ENCODE measurements at places on chromosomes 16 and 17. TPM values are rescaled to one million over a fixed set of nuclear protein-coding genes. Genes with fewer than 3 reads are reported as not detected.

The ADGRG1 gene
- total RNA-seq, result 65.3 TPM

The METTL9 gene
- total RNA-seq, result 23.8 TPM

The BBS2 gene
- 14.5 TPM for total RNA-seq

The AOC2 gene
- total RNA-seq, result 0.60 TPM

The NECAB2 gene
- total RNA-seq, result 0.75 TPM

The C1QTNF1 gene
- 16.6 TPM for total RNA-seq

DNA sequence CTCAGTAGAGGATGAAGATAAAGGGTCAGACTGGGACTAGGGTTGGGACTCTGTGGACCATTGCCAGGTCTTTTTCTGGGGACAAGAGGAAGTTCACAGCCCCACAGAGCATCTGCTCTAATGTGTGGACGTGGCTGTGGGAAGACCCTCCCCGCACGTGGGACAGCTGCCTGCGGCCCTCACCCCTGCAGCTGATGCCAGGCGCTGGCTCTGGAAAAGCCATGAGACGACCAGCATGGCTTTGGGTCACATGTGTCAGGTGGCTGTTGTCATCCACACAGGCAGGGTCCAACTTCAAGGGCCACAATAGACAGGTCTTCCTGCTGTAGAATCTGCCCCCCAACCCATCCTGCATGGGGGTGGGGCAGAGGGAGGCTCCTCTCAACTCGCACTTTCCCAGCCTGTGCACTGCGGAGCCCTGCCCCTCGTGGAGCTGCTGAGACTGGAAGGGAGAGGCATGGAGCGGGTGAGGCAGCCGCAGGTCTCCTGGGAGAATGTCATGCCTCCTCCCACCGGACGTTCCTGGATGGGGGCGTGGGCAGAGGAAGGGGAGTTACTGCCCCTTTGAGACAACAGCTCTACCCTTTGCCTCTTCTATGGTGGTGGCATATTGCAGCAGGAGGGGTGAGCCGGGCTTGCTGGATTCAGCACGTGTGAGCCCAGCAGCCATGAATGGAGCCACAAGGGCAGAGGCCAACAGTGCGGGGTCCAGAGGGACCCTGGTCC is 53.4 kb downstream of the PIMREG start:
- no peaks in the 10 kb centered on the region for H3K27me3 ChIP-seq
- H3K4me1 ChIP-seq, result no peaks in the 10 kb centered on the region
- H3K36me3 ChIP-seq, result no peaks in the 10 kb centered on the region
- H3K27ac ChIP-seq, result no peak overlapping the region
- DNase-seq, result peak; percentile 55

GRCh38 chr17:74539281-74539820 is 6.6 kb downstream of the CD300C start:
- DNase-seq, result no peak
- no peaks in the 10 kb centered on the region for H3K27me3 ChIP-seq
- H3K27ac ChIP-seq, result no peak overlapping the region
- no peaks in the 10 kb centered on the region for H3K4me1 ChIP-seq
- no peaks in the 10 kb centered on the region for H3K36me3 ChIP-seq

DNA sequence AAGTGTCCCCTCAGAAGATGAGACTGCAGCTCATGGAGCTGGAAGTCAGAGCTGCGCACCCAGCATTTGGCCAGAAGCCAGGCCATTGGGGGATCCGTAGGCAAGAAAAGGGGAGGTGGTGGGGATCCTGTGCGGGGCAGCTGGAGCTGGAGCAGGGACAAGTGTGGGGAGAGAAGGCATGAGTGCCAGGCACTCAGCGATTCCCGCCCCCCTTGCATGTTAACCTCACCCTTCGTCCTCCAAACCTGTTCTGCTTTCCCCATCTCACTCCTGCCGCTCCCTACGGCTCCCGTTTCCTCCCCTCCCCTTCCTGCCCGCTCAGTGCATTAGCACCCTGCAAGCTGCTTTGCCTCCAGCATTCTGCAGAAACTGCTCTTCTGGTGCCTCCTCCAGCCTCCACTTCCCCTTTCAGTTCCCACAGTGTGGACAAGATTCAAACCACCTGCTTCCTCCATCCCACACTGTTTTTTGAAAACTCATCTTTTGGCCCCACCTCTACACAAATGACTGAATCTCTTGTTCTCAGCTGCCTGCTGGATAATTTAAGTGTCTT is 5.6 kb downstream of the ALOX15 start:
- no peak overlapping the region for H3K4me3 ChIP-seq
- no peak for DNase-seq
- no peaks in the 10 kb centered on the region for H3K4me1 ChIP-seq

DNA sequence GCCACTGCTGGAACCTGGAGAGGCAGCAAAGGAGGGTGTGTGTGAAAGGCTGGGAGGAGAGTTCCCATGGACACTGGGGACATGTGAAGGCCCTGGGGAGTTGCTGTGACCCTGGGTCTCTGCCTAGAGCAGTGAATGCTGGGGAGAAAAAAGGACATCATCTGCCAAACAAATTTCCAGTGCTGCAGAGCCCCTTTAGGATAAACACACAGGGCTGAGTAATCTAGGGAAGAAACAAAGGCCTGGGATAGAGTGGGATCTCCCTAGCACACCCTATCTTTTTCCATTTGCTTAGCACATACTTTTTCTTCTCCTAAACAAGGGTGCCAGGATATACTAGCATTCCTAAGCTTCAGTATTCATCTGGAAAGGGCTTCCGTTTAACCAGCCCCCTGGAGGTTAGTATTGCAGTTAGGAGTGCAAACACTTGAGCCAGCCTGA is 3.3 kb upstream of the HIGD1B start:
- H3K4me1 ChIP-seq, result no peaks in the 10 kb centered on the region
- no peak for DNase-seq

DNA sequence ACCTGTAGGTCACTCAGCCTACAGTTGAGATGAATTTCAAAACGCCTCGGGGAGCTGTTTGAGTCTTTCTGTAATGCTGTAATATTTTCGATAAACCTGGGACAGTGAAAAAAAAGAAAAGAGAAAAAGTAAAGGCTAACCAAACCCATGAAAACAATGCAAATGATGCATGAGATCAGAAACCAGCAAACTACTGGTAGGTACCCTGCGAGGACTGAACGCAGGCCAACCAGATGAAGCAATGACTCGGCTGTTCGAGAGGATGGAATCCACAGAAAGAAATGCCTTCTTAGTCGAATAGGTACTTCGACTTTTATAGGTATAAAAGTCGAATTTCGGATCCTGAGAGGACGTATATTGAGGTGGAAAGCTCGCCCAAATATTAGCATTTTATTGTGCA is 509 bp upstream of the ATAD5 start:
- no peaks in the 10 kb centered on the region for H3K36me3 ChIP-seq
- no peaks in the 10 kb centered on the region for H3K27me3 ChIP-seq
- peak overlapping the region; percentile 65 for H3K4me3 ChIP-seq

- peak overlapping the region; percentile 79 for H3K27ac ChIP-seq
- peak; percentile 93 for DNase-seq
- no peaks in the 10 kb centered on the region for H3K27me3 ChIP-seq
Observed at GRCh38 chr16:30947859-30948666, 805 bp upstream of the ORAI3 start.

- no peaks in the 10 kb centered on the region for H3K4me1 ChIP-seq
- peak; percentile 52 for DNase-seq
- H3K36me3 ChIP-seq, result no peaks in the 10 kb centered on the region
- no peak overlapping the region for H3K27ac ChIP-seq
Observed at GRCh38 chr16:89583197-89583894, 7.8 kb downstream of the CPNE7 start.

- no peak overlapping the region for H3K4me3 ChIP-seq
- no peaks in the 10 kb centered on the region for H3K27me3 ChIP-seq
- H3K27ac ChIP-seq, result no peak overlapping the region
- no peaks in the 10 kb centered on the region for H3K36me3 ChIP-seq
Observed at GRCh38 chr17:9900044-9900594, 5.0 kb downstream of the RCVRN start.

- no peak for DNase-seq
- H3K27ac ChIP-seq, result no peak overlapping the region
- no peaks in the 10 kb centered on the region for H3K36me3 ChIP-seq
- H3K4me1 ChIP-seq, result no peaks in the 10 kb centered on the region
Observed at GRCh38 chr16:65318138-65318537, 196.3 kb upstream of the CDH11 start.

- H3K36me3 ChIP-seq, result no peaks in the 10 kb centered on the region
- no peaks in the 10 kb centered on the region for H3K4me1 ChIP-seq
- DNase-seq, result no peak
- no peaks in the 10 kb centered on the region for H3K27me3 ChIP-seq
- H3K4me3 ChIP-seq, result no peak overlapping the region
Observed at GRCh38 chr16:9270424-9270823, 179.0 kb downstream of the HAPSTR1 start.

DNA sequence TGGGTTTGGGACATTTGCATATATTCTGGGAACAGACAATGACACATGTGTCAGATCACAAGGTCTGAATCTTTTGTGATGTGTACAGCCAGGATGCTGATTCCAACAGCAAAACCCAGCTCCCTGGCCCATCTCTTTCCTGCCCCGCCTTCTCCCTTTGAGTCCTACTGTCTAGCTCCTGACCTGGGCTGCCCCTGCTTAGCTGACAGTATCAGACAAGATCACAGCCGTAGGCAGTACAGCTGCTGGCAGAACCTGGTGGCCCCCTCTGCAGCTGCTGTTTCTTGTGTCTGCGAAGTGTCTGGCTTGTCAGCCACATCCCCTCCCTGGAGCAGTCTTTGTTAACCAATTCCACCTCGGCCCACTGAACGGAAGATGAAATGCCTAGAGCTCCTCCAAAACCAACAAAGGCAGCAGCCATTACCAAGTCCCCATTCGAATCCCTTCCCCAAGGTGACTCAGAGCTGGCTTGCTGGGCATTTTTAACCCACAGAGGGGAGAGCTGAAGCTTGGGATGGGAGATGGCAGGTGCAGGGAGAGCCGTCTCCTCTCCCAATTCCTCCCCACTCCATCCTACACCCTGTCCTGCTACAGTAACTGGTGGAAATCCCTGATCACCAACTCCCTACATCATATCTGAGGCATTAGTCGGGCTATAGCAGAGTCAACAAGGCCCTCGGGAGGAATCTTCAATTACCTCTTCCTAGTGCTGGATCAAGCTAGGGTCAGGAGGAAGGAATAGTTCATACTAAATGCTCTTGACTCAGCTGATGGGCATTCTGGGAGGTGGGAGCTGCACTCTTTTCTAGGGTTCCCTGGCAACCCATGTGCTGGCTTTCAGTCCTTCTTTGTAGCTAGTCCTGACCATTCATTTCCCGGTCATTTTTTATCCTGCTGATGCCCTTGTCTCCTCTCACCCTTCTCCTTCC is 5.8 kb downstream of the PIPOX start:
- no peaks in the 10 kb centered on the region for H3K36me3 ChIP-seq
- no peak overlapping the region for H3K27ac ChIP-seq
- no peaks in the 10 kb centered on the region for H3K4me1 ChIP-seq
- no peak for DNase-seq

- DNase-seq, result peak; percentile 82
- no peaks in the 10 kb centered on the region for H3K27me3 ChIP-seq
- H3K36me3 ChIP-seq, result no peaks in the 10 kb centered on the region
- peaks cover 4% of the 10 kb centered on the region for H3K4me1 ChIP-seq
- H3K27ac ChIP-seq, result no peak overlapping the region
Observed at GRCh38 chr16:2529061-2529931, 1.9 kb downstream of the CEMP1 start.

- H3K4me1 ChIP-seq, result no peaks in the 10 kb centered on the region
- no peak for DNase-seq
- no peaks in the 10 kb centered on the region for H3K27me3 ChIP-seq
- no peak overlapping the region for H3K4me3 ChIP-seq
- H3K27ac ChIP-seq, result no peak overlapping the region
Observed at GRCh38 chr17:30421592-30421991, 42.9 kb downstream of the CPD start.

DNA sequence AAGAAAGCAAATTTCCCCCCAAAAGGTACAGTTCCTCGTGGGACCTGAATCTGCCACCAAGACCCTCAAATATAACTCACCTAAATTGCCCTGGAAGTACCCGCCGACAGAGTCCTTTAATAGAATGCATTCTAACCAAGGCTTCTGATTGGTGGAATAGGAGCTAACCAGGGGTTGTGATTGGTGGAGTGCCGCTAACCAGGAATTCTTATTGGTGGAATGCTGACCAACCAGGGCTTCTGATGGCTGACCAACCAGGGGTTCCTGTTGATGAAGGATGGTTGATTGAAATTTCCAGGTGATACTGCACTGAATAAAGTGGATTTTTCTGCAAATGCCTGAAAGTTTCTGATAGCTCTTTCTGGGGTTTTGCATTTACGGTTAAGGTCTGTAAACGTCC is 6.5 kb downstream of the TFAP4 start:
- no peak for DNase-seq
- H3K4me1 ChIP-seq, result peaks cover 17% of the 10 kb centered on the region
- H3K36me3 ChIP-seq, result no peaks in the 10 kb centered on the region
- H3K4me3 ChIP-seq, result no peak overlapping the region

GRCh38 chr17:39606434-39607056 is 1.2 kb downstream of the NEUROD2 start:
- H3K27ac ChIP-seq, result no peak overlapping the region
- H3K36me3 ChIP-seq, result no peaks in the 10 kb centered on the region
- peak overlapping the region; percentile 32 for H3K4me3 ChIP-seq
- H3K4me1 ChIP-seq, result peaks cover 7% of the 10 kb centered on the region
- H3K27me3 ChIP-seq, result no peaks in the 10 kb centered on the region
- no peak for DNase-seq

- H3K27me3 ChIP-seq, result no peaks in the 10 kb centered on the region
- no peaks in the 10 kb centered on the region for H3K4me1 ChIP-seq
- peak; percentile 44 for DNase-seq
- no peak overlapping the region for H3K4me3 ChIP-seq
Observed at GRCh38 chr17:9232591-9233270, 211.4 kb downstream of the NTN1 start.

GRCh38 chr16:84277244-84277823 is 17.3 kb upstream of the WFDC1 start:
- no peaks in the 10 kb centered on the region for H3K4me1 ChIP-seq
- H3K27me3 ChIP-seq, result no peaks in the 10 kb centered on the region
- peak; percentile 11 for DNase-seq
- H3K27ac ChIP-seq, result no peak overlapping the region
- H3K36me3 ChIP-seq, result no peaks in the 10 kb centered on the region

DNA sequence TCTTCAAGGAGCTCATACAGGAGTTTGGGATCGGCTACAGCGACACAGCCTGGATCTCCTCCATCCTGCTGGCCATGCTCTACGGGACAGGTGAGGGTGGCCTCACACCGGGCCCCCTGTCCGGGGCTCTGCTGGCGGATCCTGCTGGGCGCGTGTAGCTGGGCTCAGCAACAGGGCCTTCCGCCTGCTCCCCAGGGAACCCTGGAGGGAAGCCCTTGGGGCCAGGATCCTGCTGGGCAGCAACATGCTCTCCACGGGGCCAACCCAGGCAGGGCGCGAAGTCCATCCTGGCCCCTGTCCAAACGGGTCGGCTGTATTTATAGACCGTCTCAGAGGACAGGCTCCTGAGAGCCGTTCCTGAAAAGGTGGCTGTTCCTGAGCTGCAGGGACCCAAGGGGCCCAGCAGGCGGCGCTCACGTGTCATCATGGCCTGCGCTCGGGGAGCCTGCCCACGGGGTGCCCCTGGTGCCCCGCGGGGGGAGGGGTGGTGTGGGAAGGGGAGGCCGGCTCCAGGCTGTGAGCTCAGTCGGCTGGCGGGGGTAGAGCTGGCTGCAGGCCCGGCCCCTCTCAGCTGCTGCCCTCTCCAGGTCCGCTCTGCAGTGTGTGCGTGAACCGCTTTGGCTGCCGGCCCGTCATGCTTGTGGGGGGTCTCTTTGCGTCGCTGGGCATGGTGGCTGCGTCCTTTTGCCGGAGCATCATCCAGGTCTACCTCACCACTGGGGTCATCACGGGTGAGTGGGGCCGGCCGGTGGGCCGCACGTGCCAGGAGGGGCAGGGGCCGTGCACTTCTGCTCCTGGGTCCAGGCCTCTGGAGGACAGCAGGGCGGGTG is 7.5 kb downstream of the SLC16A3 start:
- peaks cover 9% of the 10 kb centered on the region for H3K4me1 ChIP-seq
- no peak overlapping the region for H3K27ac ChIP-seq
- H3K27me3 ChIP-seq, result no peaks in the 10 kb centered on the region
- H3K4me3 ChIP-seq, result no peak overlapping the region

Measured in pancreas (tissue), 10 donors.